ENCODE measurements at places on chromosomes 7 and 10.

GRCh38 chr7:66315192-66315591 lies 110.1 kb downstream of the TPST1 start:
- DNase-seq = no peak

GRCh38 chr7:19442016-19442785 lies 266.6 kb downstream of the POLR1F start:
- peak; percentile 10 for DNase-seq

GRCh38 chr7:43658718-43659548 lies 70.4 kb downstream of the COA1 start:
- DNase-seq = peak; percentile 71

- no peak for DNase-seq
Observed at GRCh38 chr7:43390576-43390975, 192.3 kb upstream of the STK17A start.

- peak; percentile 76 for DNase-seq
Observed at GRCh38 chr7:140541513-140542227, 62.4 kb upstream of the MKRN1 start.

DNA sequence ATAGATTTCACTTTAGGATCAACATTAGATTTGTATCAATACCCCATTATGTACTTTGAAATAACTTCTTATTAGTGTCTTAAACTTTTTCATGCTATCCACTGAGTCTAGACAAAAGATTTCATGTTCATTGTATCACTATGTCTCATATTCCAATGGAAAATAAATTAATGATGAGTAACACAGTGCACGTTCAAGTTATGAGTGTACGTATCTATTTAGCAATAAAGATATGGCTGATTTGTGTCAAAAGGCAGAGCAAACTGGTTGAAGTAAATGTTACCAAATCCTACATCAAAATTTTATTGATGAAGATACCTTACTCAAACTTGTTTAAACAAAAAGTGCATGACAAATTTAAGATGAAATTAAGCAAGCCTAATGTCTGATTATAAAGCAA lies 102.4 kb downstream of the SEMA3E start:
- no peak for DNase-seq

DNA sequence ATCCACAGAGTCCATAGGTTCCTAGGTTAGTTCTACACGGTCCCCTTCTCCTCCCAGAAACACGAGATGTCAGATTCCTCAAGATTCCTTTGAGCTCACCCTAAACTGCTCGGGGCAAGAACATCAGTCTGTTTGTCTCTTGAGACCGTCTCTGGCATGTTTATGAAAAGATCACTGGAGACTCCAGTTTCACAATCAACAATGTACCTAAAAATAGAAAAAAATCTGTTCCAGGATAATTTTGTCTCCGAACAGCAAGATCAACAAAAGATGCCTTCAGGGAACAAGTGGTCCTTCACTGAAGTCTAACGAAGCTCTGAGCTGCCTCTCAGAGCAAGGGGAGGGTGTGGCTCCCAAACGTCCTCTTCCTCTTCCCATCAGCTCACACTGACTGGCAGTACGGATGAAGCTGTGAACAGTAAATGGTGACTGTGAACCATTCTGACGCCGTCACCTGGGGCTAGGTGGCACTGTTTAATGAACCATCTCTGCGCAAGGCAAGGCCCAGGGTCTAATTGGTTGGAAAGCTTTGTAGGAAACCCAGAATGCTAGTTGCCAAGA lies 156.2 kb upstream of the LYZL1 start:
- no peak for DNase-seq

DNA sequence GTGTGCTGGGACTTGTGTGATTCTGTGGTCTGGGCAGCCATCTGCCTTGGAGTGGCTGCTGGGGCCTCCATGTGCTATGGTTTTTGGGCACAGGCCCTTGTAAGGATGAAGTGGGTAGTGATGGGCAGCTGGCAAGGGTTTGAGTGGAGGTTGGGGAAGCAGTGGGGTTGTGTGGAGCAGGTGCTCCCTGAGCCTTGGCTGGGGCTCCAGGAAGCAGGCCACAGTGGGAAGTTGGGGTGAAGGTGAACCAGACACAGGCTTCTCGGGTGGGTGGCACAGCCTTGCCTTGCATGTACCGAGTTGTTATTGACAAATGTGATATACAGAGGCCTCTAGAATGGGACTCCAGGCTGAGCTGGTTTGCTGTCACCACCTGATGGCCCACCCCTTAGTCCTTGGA lies 82.3 kb downstream of the ADCY1 start:
- DNase-seq = no peak

GRCh38 chr7:3179456-3179855 lies 121.6 kb upstream of the SDK1 start:
- no peak for DNase-seq

DNA sequence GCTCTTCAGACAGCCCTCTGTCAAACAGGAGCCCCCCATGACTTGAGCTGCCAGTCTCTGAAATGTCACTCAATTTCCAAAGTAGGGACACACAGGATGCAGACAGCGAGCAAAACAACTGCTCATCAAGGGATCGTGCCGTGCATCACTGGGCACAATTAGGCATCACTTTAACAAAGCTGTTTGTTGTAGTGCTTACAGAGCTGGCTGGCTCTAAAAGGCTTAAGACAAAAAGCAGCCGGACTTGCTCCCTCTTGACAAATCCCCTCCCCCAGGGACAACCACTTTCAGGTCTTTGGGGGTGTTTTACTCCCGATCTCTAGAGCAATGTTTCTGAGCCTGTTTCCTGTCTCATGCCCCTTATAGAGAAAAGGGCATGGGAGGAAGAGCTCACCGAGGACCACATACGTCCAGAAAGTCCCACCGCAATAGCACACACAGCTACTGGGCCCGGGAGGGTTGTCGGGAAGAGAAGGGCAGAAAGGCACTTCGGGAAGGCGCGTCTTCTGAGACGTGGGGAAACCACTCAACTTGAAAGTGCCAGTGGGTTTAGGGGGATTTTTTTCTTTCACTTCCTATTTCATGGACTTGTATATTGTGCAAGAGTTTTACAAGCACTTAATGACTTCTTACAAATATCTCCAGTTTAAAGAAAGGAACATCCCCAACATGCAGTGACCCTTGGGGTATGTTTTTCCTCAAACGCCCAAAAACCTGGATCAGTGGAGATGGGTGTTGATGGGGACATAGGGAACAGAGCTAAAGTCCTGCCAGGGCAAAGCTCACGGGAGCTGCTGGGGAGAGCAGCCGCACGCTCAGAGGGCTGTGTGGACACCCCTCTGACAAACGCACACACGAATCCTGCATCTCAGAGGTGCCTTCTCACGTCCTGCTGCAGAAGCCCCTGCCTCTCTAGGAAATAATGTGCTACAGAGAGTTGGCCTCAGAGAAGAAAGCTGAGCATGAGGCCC lies 27.1 kb downstream of the LRRC20 start:
- DNase-seq = no peak

- DNase-seq = no peak
Observed at GRCh38 chr7:96637522-96637921, 72.1 kb downstream of the SEM1 start.

GRCh38 chr10:77504196-77504872 lies 133.3 kb downstream of the KCNMA1 start:
- DNase-seq = no peak

DNA sequence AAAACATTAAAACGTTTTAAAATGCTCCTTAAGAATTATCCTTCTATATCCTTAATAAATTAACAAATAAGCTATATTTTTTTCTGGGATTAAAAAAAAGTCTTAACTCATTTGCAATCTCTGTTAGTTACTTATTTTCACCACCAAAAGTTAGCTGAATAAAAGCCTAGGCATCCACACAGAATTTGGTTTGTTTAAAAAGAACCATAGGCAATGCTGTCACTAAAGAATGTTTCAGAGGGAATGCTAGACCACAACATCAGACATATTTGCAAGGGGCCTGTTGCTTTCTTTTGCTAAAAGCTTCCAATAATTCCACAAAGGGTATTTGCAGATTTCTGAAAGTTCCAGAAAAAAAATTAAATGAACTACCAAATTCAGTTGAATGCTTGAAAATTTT lies 244.2 kb downstream of the POU6F2 start:
- no peak for DNase-seq

GRCh38 chr7:152340161-152340560 lies 95.6 kb downstream of the KMT2C start:
- DNase-seq = no peak

GRCh38 chr10:80485076-80485945 lies 31.2 kb downstream of the TSPAN14 start:
- no peak for DNase-seq

DNA sequence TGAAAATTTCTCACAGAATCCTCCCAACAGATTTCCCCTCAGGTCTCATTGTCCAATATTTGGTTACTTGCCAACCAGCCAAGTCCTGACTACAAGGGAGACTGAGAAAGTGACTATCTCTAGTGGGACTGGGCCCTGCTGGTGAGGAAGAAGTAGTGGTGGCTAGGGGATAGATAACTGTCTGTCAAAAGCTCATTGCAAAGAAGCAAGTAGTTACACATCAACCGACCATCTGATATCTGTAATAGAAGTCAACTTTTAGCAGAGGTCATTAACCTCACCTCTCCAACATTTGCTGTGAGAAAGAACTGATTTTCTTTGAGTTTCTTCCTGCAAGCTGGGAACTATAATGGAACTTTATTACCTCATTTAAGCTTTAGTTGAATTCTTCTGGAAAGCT lies 15.2 kb downstream of the STAMBPL1 start:
- no peak for DNase-seq
